ENCODE measurements at places on chromosomes 1 and 21.

DNA sequence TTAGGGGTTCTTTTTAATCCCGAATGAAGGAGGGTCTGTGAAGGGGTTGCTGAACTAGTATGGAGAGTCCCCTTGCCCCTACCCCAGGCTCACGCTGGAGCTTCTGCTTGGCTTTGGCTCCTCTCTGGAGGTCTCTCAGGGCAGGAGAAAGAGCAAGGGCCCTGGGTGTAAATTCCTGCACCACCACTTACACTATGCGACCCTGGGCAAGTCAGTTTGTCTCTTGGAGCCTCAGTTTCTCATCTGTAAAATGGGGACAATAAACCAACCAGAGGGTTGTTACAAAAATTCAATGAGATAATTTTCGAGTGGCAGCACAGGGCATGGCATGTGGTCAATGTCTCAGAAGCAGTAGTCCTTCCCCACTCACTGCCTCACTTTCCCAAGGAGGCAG, 11.4 kb downstream of the FOXO6 start:
- H3K27ac ChIP-seq: no peak overlapping the region
- no peaks in the 10 kb centered on the region for H3K4me1 ChIP-seq
- no peak overlapping the region for H3K4me3 ChIP-seq
- no peaks in the 10 kb centered on the region for H3K36me3 ChIP-seq
- DNase-seq: no peak

DNA sequence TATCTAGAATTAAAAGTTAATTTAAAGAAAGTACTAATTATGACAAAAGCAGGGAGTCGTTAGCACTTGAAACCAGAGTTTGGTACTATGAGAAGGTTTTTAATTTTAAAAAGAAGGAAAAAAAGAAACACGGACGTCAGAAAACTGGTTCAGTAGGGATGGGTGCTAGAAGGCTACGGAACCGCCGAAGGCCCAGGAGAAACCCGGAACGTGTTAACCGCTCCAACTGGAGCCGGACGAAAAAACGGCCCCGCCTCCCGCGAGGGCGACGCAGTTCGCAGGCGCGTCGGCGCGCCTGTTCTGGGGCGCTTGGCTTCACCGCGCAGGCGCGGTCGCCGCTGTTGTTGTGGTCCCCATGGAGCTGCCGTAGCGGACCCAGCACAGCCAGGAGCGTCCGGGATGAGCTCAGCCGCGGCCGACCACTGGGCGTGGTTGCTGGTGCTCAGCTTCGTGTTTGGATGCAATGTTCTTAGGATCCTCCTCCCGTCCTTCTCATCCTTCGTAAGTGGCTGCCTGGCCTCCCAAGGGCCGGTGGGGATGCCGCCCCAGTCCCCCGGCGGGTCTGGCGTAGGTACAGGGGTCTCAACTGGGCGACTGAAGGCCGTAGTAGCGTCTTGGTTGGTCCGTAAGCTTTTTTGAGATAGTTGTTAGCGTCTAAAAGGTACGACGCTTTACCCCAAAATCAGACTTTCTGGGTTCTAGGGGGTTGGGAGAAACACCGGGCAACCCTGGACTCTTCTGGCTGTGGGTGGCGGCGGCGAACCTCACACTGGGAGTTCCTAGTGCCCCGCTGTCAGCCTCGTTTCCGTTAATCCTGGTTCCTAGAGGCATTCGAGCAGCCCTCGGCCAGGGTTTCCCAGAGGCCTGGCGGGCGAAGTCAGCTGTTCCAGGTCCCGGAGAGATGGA, 31.4 kb upstream of the HMGN1 start:
- peak overlapping the region; percentile 94 for H3K27ac ChIP-seq
- H3K4me1 ChIP-seq: peaks cover 14% of the 10 kb centered on the region
- DNase-seq: peak; percentile 86
- no peaks in the 10 kb centered on the region for H3K36me3 ChIP-seq

DNA sequence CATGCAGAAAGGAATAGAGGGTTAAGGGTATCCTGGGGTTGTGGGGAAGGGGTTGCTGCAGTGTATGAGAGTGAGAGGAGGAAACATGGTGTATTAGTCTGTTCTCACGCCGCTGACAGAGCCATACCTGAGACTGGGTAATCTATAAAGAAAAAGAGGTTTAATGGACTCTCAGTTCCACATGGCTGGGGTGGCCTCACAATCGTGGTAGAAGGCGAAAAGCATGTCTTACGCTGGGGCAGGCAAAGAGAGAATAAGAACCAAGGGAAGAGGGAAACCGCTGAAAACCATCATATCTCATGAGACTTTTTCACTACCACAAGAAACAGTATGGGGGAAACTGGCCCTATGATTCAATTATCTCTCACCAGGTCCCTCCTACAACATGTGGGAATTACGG, 17.7 kb downstream of the OSBPL9 start:
- no peaks in the 10 kb centered on the region for H3K36me3 ChIP-seq
- no peak for DNase-seq
- no peaks in the 10 kb centered on the region for H3K27me3 ChIP-seq
- no peaks in the 10 kb centered on the region for H3K4me1 ChIP-seq
- H3K4me3 ChIP-seq: no peak overlapping the region

- no peak overlapping the region for H3K27ac ChIP-seq
- H3K36me3 ChIP-seq: no peaks in the 10 kb centered on the region
These were observed 3.7 kb upstream of the CCN1 start for GRCh38 chr1:85576642-85577418.

DNA sequence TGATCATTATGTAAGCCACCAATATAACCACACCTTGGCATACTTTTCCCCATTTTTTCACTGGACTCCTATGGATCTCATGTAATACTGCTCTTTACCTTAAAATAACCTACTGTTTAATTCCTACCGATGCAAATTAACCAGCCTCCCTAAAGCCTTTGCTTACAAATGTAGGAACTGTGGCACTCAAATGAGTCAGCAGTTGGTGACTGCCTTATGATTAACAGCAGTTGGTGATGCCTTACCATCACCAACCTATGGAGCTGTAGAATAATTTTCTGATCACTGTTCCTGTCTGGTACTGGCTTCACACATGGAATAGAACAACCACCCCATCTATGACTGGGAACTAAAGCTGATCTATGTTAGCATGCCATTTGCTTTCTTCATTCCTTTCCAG, 7.8 kb upstream of the NUDT17 start:
- no peaks in the 10 kb centered on the region for H3K27me3 ChIP-seq
- H3K36me3 ChIP-seq: peaks cover 64% of the 10 kb centered on the region
- H3K4me3 ChIP-seq: no peak overlapping the region
- no peak for DNase-seq

DNA sequence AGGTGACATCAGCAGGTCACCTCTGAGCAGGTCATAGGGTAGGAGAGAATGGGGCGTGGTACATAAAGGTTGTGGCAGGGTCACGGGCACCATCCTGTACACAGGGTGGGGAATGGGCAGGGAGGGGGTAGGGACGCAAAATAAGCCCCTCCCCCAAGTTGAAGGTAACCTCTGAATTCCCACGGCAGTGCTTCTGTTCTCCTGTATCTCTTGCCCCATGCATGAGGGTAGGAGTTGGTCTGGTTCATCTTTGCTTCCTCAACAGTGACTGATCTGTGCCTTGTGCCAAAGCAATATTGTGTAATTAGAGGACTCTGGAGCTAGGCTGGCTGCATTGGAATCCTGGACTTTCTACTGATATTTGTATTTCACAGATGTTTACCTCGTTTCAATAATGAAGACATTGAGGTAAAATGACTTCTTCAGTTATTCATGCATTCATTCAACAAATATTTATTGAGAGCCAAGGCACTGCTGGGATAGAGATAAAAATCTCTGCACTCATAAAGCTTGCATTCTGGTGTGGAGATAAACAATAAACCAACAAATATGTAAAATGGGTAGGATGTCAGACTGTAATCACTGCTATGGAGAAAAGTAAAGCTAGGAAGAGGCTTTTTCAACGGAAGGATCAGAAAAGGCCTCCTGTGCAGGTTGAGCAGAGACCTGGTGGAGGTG, 18.4 kb upstream of the GFI1 start:
- no peaks in the 10 kb centered on the region for H3K36me3 ChIP-seq
- no peaks in the 10 kb centered on the region for H3K27me3 ChIP-seq
- no peak for DNase-seq
- H3K27ac ChIP-seq: no peak overlapping the region
- no peaks in the 10 kb centered on the region for H3K4me1 ChIP-seq

DNA sequence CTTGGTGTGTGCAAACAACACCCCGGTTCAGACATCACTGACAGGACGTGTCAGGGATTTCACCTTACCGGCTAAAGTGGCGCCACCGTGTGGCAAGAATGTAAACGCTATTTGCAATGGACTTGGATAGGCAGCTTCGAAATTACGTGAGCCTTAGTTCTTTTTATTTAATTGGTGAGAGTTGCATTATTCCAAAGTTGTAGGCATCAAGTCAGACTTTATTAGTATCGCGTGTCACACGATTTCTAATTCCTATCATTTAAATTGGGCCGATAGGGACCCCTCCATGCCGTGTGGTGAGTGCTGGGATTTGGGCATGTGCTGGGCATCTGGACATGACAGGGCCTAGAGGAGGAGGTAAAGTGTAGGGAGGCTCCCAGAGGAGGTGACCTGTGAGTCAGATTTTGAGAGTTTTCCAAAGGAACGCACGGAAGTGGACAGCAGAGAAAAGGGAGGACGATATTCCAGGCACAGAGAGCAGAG, 14.5 kb upstream of the CPT2 start:
- H3K36me3 ChIP-seq: no peaks in the 10 kb centered on the region
- H3K27ac ChIP-seq: no peak overlapping the region
- no peak overlapping the region for H3K4me3 ChIP-seq

DNA sequence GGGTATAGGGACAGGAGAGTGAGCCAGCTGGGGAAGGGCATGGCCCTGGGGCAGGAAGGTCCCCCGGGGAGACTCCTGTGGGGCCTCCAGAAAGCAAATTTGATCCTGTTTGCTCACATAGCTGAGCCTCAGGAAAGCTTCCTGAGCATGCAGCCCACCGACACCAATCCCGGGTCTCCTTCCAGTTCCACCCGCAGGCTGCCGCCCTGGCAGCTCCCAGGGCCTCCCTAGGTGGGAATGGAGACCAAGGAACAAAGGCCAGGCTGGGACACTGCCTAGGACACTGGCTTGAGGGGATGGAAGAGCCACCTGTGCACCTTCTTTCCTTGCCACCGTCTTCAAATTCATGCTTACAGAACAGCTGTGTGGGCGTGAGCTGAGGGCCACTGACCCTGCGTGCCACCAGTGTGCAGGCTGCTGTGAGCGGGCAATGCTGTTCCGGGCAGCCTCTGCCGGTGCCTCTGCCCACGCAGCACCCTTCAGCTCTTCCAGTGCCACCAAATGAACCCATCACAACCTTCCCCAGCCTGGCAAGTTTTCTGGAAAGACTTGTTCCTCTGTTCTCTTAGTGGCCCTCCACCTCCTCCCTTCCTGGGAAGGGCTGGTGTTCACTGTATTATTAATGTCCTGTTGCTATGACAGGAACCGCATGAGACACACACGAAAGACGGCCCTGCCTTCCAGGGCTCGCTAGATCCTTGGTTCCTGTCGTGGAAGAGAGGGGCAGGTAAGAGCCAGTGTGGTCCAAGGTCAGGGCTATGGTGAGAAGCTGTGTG, 53.6 kb downstream of the ACBD3 start:
- H3K36me3 ChIP-seq: no peaks in the 10 kb centered on the region
- no peak overlapping the region for H3K27ac ChIP-seq
- no peak overlapping the region for H3K4me3 ChIP-seq
- no peaks in the 10 kb centered on the region for H3K27me3 ChIP-seq
- no peaks in the 10 kb centered on the region for H3K4me1 ChIP-seq
- DNase-seq: no peak

- no peaks in the 10 kb centered on the region for H3K27me3 ChIP-seq
- no peak for DNase-seq
- H3K36me3 ChIP-seq: no peaks in the 10 kb centered on the region
- H3K4me1 ChIP-seq: no peaks in the 10 kb centered on the region
- no peak overlapping the region for H3K4me3 ChIP-seq
- H3K27ac ChIP-seq: no peak overlapping the region
These were observed 81.6 kb downstream of the PRKAA2 start for GRCh38 chr1:56726706-56727105.

- no peak overlapping the region for H3K27ac ChIP-seq
- H3K4me3 ChIP-seq: no peak overlapping the region
- no peaks in the 10 kb centered on the region for H3K4me1 ChIP-seq
- H3K27me3 ChIP-seq: no peaks in the 10 kb centered on the region
- no peaks in the 10 kb centered on the region for H3K36me3 ChIP-seq
These were observed 4.7 kb upstream of the CCDC24 start for GRCh38 chr1:43986712-43987111.
